ENCODE measurements at places on chromosomes 2 and 18.

DNA sequence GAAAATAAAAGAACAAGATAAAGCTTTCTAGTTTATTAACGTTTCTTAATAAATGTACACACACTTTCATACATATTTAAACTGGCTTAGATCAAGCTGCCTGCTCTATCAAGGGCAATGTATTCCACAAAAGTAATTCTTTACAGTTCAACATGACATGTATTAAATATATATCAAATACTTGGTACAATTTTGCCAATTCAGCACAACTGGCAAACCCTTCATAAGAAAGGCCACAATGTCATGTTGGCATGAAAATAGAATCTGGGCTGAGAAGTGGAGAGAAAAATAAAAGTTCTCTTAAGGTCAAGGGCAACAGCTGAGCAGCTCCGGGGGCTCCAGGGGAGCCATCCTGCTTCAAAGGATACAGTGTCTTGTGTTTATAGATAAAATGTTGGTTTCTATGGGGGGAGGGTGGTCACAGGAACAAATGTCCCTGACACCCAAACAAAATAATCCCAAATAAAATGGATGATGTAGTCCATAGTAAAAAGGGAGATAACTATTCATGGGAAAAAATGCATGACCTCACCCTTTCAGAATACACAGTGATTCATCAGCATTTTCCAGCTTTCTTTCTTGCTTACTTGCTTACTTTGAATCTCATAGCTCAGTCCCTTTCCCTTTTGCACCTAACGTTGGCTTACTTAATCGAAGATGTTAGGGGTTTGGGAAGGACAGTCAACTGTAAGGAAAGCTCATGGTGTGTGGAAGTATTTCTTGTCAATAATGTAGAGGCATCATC, 494.9 kb downstream of the NYAP2 start:
- DNase-seq: no peak

GRCh38 chr2:101025561-101025960, 23.5 kb downstream of the RPL31 start:
- DNase-seq: no peak

GRCh38 chr2:197803033-197803444, 1.4 kb upstream of the PLCL1 start:
- DNase-seq: no peak

DNA sequence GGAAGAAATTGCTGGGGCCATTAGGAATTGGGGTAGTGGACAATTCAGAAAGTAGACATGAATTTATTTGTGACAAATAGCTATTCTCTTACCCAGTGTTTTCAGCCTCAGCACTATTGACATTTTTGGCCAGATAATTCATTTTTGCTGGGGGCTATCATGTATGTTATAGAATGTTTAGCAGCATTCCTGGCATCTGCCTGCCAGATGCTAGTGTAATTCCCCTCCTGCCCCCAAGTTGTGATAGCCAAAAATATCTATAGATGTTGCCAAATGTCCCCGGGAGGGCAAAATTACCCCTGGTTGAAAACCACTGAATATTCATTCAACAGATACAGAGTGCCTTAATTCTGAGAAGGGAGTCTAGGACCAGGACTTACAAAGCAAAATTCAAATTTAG, 183.6 kb downstream of the BABAM2 start:
- DNase-seq: no peak

- no peak for DNase-seq
Measured at GRCh38 chr2:225526760-225527390, 127.4 kb downstream of the NYAP2 start.
